ENCODE measurements at places on chromosomes 12 and 14. TPM values are rescaled to one million over a fixed set of nuclear protein-coding genes. Genes with fewer than 3 reads are reported as not detected.
A peak's percentile ranks its signal among the peaks of the same experiment; 100 is the strongest.

Gene CAPZA3
- total RNA-seq: not detected

DNA sequence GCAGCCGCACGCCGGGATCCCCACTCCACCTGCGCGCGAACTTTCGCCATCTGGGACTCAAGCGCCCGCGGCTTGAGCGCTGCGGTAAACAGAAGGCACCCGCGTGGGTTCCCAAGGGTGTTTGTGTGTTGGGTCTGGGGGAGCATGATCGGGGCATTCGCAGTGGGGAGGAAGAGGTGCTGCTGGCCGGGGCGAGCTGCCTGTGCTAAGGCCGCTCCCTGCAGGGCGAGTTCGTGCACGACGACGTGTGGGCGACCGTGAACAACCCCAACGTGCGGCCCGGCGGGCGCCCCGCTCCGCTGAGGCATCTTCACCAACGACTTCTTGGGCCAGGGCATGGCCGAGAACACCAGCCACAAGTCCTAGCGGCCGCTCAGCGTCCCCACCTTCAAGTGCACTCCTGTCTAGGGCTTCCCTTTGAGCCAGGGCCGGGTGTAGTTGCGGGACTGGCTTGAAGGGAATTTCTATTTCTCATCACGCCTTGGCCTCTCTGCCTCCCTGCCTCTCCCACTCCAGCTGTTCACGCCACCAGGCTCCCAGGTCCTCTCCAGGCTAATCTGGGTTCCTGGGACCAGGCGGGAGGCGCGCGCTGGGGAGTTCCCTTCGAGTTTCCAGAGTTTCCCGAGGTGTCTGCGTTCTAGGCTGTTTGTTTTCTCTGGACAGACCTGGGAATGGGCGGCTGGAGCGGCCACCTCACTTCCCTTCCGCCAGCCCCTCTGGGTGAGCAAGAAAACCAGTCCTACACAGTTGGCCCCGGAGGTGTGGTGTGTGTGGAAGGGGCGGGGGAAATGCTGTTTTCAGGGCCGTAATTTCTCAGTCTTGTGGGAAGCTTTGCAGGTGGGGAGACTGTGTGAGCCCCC lies 417.8 kb upstream of the TMTC1 start:
- no peak for DNase-seq

Gene A2M
- not detected for total RNA-seq

GRCh38 chr12:57210926-57211692 lies 5.5 kb upstream of the NXPH4 start:
- no peak for DNase-seq

GRCh38 chr14:64405295-64405694 lies 17.1 kb downstream of the MTHFD1 start:
- no peak for DNase-seq

DNA sequence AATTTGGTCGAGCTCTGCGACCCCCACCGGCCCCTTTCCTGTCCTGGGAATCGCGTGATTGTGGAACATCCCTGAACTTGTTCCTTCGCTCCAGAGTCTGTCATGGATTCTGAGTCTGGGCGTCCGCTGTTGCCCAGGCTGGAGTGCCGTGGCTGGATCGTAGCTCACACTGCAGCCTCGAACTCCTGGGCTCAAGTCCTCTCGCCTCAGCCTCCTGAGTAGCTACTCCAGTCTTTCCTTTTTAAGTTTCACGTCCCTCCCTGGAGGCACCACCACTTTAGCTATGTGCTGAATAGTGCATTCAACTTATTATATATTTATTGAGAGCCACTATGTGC lies 698 bp downstream of the ACOT6 start:
- DNase-seq: no peak

DNA sequence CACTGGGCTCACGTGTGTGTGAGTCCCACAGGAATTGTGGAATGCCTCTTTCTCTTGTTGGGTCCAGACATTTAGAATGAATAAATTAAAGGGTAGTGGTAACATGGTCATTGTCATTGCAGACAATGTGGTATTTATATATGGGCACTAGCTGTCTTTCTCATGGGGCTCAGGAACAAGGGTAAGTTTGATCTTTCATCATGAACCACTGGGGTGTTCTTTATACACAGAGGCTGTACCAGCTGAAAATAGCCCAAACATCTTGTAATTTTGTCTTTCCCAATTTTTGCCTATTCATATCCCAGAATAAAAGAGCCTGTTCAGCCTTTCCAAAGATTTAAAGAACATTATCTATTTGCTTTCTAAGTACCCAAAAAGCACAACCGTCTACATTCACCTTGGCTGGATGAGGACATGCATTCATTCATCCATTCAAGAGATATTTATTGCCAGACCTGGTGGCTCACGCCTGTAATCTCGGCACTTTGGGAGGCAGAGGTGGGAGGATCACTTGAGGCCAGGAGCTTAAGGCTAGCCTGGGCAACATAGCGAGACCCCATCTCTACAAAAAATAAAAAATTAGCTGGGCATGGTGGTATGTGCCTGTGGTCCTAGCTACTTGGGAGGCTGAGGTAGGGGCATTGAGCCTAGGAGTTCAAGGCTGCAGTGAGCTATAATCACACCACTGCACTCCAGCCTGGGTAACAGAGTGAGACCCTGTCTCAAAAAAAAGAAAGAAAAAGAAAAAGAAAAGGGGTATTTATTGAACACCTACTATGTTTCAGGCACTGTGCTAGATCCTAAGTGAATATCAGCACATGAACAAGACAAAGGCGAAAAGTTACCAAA lies 4.4 kb upstream of the FOS start:
- DNase-seq: no peak

DNA sequence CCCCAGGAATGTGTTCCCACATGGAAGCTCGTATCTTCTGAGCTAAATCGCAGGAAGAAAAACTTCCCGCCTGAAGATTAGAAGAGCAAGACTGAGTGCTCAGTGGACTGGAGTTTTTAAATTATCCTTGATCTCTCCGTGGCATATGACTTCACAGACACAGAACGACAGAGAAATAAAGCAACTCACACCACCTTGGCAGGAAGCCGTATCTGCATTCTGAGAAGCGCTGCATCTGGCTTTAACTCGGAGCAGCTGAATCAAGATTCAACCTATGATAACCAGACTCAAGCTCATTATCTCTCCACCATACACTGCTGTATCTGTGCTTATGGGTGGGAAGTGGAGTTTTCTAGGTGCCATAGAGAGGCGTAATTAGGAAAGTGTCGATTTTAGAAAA lies 1482.7 kb downstream of the AACS start:
- no peak for DNase-seq

DNA sequence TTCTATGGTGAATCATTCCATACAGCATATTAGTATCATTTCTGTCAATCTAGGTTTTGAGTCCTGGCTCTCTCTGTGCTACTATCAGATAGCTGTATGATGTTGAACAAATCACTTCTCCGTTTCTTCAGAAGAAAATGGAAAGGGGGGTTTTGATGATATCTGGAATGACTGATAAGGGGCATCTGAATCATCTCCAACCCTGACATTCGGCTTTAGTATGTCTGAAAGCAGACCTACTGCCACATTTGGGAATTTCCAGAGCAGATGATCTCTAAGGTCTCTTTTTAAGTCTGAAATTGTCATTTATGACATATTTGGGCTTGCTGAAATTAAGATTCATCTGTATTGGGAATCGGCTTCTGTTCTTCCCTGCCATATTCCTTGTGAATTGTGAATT lies 10.1 kb downstream of the MLF2 start:
- no peak for DNase-seq

DNA sequence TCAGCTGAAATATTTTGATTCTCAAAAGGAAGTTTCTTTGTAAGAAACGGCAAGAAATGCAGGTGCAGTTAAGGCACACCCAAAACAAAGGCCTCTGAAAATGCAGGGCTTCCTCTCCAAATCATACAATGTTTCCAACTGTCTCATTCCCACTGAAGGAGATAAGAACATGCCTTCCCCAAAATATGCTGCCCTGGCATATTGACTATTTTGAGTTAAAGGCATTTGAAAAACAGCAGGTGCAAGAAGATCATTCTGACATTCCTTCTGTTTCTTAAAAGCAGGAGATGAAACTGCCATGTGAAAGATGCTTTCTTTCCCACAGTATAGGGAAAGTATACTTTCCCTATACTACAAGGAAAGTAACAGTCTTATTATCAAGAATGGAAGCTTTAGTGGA lies 33.4 kb upstream of the VASH1 start:
- peak; percentile 29 for DNase-seq

Gene KRT1
- total RNA-seq: not detected

Gene TAS2R8
- total RNA-seq: not detected

DNA sequence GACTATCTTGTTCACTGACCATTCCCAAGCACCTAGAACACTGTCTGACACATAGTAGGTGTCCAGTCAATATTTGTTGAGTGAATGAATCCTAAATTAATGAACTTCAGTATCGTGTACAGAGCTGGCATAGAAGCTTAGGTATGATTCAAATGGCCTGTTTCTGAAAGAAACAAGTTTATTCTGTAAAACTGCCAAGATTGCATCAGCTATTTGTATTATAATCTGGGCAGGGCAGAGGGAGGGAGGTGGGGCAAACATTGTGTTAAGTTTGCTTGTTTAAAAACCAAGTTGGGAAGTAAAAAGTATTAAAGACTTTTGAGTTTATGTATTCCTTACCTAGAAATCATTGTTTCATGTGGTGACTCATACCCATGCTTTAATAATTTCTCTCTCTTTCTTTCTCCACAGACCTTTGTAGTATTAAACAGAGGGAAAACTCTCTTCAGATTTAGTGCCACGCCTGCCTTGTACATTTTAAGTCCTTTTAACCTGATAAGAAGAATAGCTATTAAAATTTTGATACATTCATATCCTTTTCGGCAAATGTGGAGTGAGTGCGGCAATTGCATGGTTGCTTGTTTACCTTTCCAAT lies 92.8 kb downstream of the SCN8A start:
- DNase-seq: no peak

DNA sequence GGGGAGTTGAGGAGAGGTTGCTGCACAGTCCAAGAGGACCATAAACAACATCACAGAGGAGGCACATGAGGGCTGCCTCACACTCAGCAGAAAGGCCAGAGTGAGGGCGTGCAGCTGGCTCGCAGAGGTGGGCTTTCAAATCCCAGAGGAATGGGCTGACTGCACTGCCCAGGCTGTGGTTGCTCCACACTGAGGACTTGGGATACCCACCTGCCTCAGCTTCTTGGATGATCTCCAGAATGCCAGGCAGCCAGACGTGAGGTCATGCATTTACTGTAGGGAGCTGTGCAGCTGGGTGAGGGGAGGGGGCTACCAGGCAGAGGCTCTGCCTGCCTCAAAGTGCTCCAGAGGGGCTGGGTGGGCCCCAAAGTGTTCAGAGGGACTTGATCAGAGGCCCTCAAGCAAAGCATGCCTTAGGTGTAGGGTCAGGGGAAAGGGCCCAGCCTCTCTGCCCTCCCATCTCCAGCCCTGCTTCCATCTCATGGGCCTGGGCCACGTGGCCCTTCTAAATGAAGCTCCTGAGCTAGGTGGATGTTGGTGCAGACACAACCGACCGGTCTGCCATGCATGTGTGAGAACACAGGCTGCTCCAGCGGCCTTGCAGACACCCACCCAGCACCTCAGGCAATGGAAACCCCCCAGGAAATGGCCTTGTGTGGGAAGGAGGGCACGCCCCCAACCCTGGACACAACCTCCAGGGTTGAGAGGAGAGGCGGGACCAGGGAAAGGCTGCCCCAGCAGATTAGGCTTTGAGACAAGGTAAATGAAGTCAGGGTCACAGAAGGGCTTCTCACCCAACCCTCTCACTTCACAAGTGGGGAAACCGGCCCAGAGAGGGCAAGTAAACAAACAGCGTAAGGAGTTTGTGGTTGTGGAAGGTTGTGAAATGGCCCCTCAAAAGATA lies 90.8 kb downstream of the NTF3 start:
- no peak for DNase-seq

GRCh38 chr14:75320196-75320595 lies 41.6 kb downstream of the FOS start:
- no peak for DNase-seq

GRCh38 chr14:104356020-104356737 lies 217.8 kb downstream of the KIF26A start:
- DNase-seq: no peak

GRCh38 chr12:13749389-13749788 lies 232.0 kb downstream of the GRIN2B start:
- no peak for DNase-seq

Gene NFE2
- 1.5 TPM for total RNA-seq

Gene CCDC197
- not detected for total RNA-seq

Gene FIGNL2
- not detected for total RNA-seq

Gene PROX2
- total RNA-seq: not detected

Gene KCNC2
- total RNA-seq: not detected

DNA sequence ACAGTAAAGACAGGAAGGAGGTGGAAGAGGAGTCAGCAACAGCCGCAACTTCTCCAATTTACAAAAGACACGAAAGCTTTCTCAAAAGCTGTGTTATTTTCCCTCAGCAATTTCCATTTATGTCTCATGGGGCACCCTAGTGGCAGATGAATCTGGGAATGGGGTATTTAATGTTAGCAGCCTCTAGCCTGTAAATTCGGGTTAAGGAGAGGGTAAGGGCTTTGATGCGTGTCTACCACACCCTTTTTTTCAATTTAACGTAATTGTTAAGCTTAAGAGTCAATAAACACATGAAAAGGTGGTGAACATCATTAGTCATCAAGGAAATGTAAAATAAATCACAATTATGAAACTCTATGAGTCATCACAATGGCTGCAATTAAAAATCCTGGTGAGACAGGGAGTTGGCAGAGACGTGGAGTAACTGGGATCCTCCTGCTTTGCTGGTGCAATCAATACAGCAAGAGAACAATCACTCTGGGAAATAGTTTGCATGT lies 986.4 kb downstream of the AACS start:
- peak; percentile 91 for DNase-seq

Gene SLC4A8
- 2.6 TPM for total RNA-seq

All from PC-9 (cell line).